ENCODE measurements at places on chromosomes 16 and 17. TPM values are rescaled to one million over a fixed set of nuclear protein-coding genes. Genes with fewer than 3 reads are reported as not detected.

Gene ITGAL
- total RNA-seq: not detected

Gene SEPTIN12
- total RNA-seq: not detected

Gene TMEM238L
- total RNA-seq: not detected

Gene ACSM5
- total RNA-seq: not detected

Gene TBC1D3C
- 0.07 TPM for total RNA-seq

Gene C16orf95
- total RNA-seq: 6.2 TPM

Gene NACA2
- not detected for total RNA-seq

Gene YWHAE
- total RNA-seq: 559 TPM

Gene CDH15
- total RNA-seq: not detected

Gene TBC1D3G
- not detected for total RNA-seq

Gene DHRS11
- 10.9 TPM for total RNA-seq

Gene SCIMP
- total RNA-seq: not detected

Gene TMC5
- total RNA-seq: 5.4 TPM

Gene RCVRN
- not detected for total RNA-seq

Gene CTRB2
- not detected for total RNA-seq

Gene C17orf100
- total RNA-seq: 1.8 TPM

Gene IL21R
- 0.05 TPM for total RNA-seq

Gene TP53TG3C
- total RNA-seq: 0.79 TPM

Gene PROCA1
- 1.3 TPM for total RNA-seq

Gene GSG1L
- total RNA-seq: not detected

Gene TBC1D28
- not detected for total RNA-seq

Gene NHLRC4
- total RNA-seq: 0.15 TPM

Gene WSB1
- 64.1 TPM for total RNA-seq

Gene SPATA32
- 0.09 TPM for total RNA-seq
